ENCODE measurements at places on chromosomes 16 and 17.

DNA sequence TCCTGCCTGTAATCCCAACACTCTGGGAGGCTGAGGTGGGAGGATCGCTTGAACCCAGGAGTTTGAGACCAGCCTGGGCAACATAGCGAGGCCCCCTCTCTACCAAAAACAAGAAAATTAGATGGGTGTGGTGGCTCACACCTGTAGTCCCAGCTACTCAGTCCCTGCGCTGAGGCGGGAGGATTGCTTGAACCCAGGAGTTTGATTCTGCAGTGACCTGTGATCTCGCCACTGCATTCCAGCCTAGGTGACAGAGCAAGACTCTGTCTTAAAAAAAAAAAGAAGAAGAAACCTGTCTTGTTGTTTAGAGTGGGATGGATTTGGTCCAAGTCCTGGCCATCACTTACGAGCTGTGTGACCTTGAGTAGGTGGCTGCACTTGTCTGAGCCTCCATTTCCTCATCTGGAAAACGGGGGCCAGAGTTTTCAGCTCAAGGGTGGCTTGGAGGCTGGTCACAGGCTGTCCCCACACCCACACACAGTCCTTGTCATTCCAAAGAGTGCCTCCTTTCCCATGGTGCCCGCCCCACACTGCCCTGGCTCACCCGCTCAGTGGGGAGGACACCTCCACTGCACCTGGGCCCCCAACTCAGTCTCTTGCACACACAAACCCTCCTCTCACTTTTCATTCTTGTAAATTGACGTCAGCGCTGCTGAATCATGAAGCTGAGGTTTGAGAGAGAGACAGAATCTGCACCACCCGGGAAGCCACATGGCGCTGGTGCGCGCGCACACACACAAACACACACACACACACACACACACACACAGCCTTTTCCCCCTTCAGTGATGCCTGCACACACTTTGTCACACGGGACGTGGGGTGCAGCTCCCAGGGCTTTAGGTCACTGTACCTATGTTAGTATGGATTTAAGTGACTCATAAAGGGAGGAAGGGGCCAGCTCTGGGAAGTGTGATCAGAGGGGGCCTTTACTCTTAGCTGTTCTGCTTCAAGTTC, 4.2 kb downstream of the SOCS1 start:
- DNase-seq = peak; percentile 88

DNA sequence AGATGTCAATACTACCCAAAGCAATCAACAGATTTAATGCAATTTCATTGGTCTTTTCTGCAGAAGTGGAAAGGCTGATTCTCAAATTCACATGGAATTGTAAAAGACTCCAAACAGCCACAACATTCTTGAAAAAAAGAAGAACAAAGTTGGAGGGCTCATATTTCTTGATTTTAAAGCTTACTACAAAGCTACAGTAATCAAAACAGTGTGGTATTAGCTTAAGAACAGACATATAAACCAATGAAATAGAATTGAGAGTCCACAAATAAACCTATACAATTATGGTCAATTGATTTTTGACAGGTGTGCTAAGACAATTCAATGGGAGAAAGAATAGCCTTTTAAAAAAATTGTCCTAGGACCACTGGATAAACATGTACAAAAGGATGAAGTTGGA, 14.4 kb upstream of the ABCC1 start:
- DNase-seq = no peak

DNA sequence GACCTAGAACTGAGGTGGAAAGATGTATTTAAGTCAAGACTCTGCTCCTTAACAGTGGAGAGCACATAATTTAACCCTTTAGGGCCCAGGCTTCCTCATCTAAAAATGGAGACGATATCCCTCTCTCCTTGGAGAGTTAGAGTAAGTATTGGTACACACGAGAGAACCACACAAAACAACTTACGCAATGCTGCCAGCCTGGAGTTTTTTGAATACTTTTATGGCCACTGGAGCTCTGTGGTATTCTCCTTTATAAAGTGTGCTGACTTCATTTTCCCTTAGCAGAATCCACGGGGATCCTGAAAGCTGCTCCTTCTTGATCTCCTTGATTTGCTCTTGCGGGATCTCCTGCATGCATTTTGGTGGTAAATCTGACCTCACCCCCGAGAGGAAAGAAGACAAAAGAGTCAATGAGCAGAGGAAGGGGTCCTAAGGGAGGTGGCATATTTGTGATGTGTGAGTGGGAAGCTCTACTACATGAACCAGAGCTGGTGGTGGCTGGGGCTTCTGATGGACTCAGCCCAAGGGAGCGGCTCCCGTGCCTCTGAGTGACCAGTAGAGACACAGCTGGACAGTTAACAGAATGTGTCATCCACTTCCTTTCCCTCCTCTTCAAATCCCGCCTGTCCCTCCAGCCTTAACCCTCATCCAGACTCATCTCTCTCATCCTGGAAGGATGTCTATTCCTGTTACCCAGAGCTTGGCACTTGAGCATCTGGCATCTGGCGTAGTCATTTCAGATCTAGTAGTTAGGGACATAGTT, 9.4 kb downstream of the MLKL start:
- no peak for DNase-seq

GRCh38 chr16:12535535-12536411, 267.9 kb downstream of the CPPED1 start:
- peak; percentile 11 for DNase-seq

DNA sequence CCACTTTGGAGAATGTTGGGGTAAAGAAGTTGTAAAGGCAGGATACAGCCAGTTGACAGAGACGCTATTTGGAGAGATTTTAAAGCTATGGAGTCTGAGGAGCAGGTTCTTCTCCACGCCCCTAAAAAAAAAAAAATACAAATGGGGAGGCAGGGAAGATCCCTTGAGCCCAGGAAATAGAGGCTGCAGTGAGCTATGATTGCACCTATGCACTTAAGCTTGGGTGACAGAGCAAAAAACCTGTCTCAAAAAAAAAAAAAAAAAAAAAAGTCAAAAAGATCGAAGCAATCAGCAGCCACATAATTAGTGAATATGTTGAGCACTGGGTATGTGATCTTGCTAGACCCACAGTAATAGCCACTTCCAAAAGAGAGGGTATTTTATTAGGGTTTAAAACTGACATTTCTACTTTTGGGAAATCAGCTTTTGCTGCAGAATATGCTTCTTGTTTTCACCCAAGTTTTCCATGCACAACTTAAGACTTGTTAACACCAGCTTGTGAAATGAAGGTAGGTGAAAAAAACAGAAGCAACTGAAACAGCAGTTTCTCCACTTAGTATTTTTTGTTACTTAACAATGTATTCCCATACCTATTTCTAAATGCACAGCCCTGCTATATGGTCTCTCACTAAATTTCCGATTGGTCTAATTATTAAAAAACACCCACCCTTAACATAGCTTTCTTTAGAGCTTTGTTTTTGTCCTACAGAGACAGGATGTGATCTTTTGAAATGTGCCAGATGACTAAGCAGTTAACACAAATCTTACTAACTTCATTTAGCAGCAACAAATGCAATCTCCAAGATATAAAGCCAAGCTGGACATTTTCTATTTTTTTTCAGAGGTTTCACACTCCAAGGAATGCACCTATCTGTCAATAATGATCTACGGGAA, 2.5 kb upstream of the ARL6IP1 start:
- no peak for DNase-seq

GRCh38 chr16:674968-675883, at the start of gene RHBDL1:
RHBDL1 (plus strand) TSS chr16:675671; CDS start chr16:675791, 120 bp downstream.
- no peak for DNase-seq

- DNase-seq = no peak
These were observed 6.8 kb upstream of the GFAP start for GRCh38 chr17:44922136-44922535.

DNA sequence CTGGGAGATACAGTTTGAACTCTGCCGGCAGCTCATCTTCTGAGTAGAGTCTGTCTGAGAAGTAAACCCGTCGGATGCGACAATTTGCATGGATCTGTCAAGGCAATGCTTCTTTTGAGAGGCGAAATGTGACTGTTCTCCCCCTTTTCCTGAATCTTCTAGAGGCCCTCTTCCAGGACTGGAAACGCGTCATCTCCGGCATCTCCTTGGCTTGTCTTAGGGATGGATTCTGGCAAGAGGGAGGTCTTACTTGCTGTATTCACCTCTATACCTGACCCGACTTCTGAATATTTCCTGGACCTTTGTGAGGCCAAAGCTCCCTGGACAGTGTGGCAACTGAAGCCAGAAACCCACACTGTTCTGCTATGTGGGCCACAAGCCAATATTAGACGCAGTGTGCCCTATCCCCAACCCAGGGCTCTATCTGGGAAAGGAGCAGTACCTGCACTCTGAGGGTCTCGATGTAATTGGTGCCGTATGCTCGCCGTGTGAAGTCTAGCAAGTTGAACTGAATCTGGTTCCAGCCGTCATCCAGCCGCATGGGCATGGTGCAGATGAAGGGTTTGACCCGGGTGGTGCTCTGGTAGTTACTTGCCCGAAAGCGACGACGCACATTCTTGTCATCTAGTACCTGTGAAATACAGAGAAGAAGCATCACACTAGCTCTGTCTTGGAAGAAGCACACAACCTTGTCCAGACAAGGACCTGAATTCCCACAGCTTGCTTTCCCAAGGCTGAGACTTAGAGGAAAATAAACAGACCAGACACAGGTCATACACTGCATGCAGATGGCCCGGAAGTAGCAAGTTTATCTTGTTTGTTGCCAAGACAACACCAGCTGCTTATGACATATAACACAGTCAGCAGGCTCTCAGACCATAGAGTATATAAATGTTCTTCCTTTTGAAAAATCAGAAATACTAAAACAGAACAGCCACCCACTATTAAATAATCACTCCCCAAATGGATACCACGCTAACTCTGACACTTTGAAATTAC, 14.1 kb downstream of the CFAP20 start:
- DNase-seq = no peak

DNA sequence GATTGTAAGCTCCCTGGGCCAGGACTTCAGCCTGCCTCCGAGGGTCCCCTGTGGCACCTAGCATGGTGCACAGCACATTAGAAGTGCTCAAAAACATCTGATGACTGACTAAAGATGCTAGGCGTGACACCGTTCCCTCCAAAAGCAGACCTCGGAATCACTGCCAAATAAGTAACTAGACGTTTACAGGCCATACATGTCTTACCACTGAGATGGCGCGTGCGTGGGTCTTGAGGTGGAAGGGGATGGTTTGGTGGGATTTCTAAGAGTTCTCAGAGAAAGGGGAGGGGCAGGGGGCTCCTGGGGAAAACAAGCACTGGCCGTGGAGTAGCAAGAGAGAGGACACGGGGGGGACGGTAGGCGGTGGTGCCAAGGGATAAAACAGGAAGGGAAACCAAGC, 12.4 kb downstream of the MPO start:
- no peak for DNase-seq

DNA sequence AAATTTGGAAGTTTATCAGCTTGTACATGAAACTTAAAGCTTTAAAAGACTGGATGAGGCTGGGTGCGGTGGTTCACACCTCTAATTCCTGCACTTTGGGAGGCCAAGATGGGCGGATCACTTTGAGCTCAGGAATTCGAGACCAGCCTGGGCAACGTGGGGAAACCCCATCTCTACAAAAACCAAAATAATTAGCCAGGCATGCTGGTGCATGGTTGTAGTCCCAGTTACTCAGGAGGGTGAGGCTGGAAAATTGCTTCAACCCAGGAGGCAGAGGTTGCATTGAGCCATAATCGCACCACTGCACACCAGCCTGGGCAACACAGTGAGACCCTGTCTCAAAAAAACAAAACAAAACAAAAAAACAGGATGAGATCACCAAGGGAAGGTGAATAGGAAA, 209.5 kb downstream of the AATF start:
- no peak for DNase-seq
